Right forelimb (tissue), 1 donor: ENCODE measurements at places on chromosomes 11 and 22.

DNA sequence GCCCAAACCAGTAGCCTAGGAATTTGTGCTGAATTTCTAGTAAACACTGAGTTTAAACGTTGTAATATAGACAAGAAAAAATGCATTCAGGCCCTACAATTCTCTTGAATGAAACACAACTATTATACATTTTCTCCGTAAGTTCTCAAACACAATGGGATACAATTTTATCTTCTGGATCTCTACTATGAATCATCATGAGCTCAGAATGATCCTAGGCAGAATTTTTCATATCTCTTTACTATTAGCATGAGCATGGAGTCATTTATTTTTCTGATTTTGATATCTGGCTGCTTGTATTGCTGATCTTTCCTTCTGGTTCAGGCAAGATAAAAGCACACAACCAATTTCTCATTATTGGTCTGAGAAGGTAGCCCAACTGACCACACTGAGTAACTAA is 1123.4 kb upstream of the RAG2 start:
- no peak for DNase-seq

GRCh38 chr22:47333625-47334024 is 571.2 kb downstream of the TBC1D22A start:
- DNase-seq, result no peak

GRCh38 chr11:71182791-71183677 is 69.3 kb downstream of the SHANK2 start:
- DNase-seq, result peak; percentile 16

DNA sequence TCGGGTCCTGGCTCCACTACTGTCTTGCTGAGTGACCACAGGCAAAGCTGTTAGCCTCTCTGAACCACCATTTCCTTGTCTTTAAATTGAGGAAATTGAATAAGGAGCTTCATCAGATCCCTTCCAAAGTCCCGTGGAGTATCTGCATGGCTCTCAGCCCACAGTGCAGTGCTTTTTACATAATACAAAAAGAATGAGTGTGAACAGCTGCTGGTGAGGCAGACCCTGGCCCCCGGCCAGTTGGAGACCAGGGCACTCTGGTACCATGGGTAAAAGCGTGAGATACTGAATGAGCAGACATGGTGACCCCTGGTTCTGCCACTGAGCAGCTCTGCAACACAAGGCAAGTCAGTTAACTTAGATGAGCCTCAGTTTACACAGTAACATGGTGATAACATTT is 86.8 kb downstream of the GALNT18 start:
- peak; percentile 66 for DNase-seq

DNA sequence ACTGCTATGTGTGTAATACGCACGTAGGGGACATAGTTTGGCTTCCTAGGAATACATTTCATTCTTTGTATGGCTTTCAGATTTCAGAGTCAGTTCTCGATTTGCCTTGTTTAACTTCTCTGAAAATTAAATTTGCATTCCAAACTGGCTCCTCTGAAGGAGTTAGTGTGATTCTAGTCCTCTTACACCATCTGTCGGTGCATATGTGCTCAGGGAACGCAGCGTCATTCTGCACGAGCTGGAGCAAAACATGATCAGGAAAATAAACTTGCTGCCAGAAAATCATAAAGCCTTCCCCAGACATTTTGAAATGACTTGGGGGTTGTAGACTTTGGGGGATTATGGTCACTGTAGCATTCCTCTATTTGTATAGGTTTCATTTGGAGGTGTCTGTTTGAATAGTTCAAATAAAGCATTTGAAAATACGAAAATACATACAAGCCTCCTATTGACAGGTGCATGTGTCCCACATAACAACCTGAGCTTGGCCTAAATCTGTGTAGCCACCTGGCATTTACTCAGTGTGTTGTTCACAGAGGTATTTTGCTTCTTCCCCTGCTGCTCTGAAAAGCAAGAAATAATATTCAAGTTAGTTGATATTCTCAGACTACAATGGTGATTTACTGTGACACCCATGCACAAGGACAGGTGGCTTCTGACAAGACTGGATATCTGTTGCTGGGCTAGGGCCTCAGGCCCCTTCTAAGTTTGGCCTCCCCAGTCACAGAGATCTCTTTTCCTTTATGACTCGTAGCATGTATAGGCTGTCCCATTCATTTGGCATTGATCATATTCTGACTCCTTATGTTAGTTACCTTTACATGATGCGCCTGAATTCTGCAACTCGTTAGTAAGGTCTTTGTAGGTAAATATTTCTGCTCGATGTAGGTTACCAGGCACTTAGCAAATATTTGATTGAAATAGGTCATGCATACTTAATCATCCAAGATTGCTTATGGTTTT is 81.6 kb upstream of the SORL1-AS1 start:
- DNase-seq, result no peak

DNA sequence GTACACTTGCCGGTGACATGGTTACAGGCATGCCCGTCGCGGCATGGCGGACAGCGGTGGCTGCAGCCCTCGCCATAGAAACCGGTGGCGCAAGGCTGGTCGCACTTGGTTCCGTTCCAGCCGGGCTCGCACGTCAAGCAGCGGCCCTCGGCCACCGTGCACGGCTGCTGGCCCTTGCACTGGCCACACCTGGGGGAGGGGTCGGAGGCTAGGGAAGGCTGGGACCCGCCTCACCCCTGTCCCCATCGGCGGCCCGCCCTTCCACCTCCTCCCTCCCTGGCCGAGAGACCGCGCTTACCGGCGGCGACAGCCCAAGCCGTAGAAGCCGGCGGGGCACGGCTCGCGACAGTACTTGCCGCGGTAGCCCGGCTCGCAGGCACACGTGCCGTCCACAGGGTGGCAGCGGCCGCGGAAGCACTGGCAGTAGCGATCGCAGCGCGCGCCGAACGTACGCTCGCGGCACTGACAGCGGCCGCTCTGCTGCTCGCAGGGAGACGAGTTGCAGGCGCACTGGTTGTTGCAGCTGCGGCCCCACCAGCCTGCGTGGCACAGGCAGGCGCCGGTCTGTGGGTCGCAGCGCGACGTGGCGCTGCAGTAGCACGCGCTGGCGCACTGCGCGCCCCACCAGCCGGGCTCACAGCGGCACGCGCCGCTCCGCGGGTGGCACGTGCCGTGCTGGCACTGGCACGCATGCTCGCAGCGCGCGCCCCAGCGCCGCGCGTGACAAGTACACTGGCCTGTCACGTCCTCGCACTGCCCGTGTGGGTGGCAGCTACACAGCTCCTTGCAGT is 6.7 kb downstream of the SCARF2 start:
- no peak for DNase-seq

DNA sequence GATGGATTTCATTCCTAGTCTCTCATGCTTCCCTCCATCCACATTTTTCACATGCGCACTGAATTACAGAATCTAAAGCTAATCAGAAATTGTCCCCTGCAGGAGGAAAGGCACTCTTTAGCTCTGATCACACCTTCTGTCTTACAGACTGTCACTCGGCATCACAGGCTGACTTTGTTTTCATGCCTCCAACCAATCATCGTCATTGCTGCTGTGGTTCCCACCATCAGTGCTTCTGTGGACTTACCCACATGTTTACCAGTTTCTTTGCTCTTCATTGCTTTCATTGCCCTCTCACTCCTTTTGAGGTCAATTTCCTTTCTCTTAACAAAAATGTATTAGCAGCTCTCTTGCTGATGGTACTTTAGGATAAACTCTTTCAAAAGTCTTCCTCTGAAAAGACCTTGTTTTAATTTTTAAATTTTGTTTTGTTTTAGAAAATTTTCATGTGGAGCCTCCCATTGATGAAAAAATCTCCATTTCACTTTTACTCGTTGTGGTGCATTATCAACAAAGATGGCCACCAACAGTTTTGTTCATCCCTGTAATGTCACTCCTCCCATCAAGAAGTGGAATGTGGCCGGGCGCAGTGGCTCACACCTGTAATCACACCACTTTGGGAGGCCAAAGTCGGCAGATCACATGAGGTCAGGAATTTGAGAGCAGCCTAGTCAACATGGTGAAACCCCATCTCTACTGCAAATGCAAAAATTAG is 20.2 kb upstream of the TREH start:
- no peak for DNase-seq

- DNase-seq, result no peak
Measured at GRCh38 chr11:61164606-61165424, 3.6 kb upstream of the VPS37C start.

GRCh38 chr11:1943977-1944376 is 3.2 kb upstream of the MRPL23 start:
- no peak for DNase-seq

- DNase-seq, result no peak
Measured at GRCh38 chr11:11380883-11381282, 27.8 kb upstream of the CSNK2A3 start.

GRCh38 chr11:39780131-39780530 is 1679.3 kb downstream of the LRRC4C start:
- no peak for DNase-seq

GRCh38 chr22:22431271-22432220 is 77.0 kb downstream of the ZNF280B start:
- DNase-seq, result peak; percentile 60

- DNase-seq, result no peak
Measured at GRCh38 chr11:92625894-92626293, 343.6 kb upstream of the MTNR1B start.
